ENCODE measurements at places on chromosomes 6 and 20.

GRCh38 chr6:132971676-132972075 is 157.3 kb downstream of the RPS12 start:
- no peak for DNase-seq

DNA sequence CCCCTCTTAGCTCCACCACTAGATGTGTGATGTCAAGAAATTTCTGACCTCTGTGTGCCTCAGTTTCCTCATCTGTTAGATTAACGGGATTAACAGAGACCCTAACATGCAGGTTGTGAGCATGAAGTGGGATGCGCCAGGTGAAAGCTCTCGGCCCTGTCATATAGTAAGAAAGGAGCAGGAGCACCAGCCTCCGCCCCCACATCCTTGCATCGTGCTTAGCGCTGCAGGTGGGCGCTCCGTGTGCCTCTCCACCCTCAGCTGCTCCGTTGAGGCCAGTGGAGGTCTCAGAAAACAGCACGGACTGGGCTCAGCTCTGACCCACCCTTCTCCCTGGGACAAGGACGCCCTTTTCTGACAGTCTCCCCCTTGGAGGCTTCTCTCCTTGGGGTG is 63.4 kb downstream of the TCP11 start:
- no peak for DNase-seq

DNA sequence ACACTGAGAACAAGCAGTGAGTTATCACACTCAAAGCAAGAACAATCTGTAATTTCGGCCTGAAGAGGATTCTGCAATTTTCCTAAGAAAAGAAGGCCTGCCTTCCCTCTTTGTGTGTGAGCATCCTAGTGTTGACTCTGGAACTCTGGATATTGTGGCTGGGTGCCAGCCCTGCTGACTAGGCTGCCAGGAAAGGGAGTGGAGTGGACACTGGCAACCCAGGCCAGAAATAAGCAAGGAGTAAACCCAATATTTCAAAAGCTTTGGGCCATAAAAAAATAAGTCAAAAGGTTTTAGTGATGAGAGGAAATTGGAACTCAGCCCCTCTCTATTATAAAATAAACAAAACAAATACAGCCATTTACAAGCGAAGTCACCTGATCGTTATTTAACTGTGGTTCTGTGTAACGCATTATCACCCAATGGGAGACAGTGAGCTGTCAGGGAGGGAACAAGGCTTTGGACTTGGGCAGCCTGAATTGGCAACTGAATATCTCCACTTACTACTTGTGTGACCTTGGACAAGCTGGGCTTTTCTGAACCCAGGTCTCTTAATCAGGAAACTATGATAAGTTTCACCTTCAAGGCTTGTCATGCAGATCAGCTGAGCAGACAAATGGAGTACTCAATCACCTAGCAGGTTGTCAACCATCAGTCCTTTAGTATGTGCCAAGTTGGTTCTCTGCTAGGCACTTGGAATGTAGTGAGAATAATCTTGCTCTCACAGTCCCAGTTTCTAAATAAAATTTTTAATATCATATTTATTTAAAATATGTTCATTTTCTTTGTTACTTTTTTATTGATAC is 196.2 kb downstream of the PAX1 start:
- no peak for DNase-seq

DNA sequence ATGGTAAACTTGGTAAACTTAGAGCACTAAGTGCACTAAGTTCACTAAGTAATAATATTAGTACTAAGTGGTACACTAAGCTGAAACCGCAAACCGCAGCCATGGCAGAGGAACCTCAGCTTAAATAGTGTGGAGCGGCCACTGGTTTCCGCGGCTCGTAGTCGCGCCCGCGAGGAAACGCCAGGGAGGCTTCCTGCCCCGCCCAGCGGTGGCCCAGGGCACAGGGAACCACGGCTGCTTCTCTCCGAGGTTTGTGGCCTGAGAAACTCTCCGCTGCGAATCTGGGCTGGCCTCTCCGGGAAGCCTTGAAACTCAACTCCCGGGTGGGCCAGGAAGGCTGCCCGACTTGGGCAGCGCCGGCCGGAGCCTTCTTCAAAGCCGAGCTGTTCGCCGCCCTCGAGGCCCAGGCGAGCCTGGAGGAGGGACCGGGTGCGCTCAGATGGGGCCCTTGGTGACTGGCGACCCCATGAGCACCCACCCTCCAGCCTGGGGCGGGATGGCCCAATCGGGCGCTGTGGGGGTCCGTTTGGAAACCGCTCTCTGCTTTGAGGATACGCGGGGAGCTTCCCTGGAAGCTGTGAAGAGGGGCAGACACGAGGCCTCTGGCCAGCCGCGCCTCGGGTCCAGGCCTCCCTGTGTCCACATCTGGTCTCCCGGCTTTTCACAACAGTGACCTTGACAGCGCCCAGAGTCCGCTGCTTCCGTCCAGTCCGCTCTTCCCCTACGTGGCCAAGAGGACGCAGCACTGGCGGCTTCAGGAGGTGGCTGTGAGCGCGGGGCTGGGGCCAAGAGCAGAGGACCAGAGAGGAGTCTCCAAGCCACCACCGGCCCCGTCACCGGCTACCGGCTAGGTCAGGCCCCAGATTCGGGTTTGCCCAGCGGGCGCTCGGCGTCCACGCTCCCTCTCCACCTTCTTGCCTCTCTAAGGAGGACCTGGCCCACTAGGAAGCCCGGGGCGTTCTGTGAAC is 25.4 kb upstream of the HLA-E start:
- peak; percentile 66 for DNase-seq

GRCh38 chr6:45681860-45682511 is 304.3 kb upstream of the SUPT3H start:
- peak; percentile 63 for DNase-seq

- DNase-seq, result no peak
Measured at GRCh38 chr20:41379551-41379950, 12.9 kb upstream of the EMILIN3 start.

- DNase-seq, result no peak
Measured at GRCh38 chr6:53974941-53975340, 136.3 kb upstream of the MLIP start.

DNA sequence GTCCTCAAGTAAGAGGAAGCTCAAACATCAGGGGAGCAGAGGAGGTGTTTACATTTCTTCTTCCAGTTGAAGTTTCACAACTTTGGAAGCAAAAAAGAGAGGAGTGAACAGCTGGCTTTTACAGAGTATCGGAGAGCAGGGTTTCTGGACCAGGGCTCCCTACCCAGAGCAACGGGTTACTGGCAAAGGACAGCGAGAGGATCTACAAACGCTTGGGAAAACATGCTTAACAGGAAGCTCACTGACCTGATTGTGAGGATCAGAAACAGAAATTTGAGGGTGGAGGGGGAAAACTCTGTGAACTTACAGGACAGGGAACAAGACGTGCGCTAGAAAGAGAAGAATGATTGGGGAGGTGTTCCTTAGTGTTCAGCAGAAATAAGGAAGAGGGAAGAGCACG is 85.7 kb upstream of the TAB2 start:
- DNase-seq, result no peak

DNA sequence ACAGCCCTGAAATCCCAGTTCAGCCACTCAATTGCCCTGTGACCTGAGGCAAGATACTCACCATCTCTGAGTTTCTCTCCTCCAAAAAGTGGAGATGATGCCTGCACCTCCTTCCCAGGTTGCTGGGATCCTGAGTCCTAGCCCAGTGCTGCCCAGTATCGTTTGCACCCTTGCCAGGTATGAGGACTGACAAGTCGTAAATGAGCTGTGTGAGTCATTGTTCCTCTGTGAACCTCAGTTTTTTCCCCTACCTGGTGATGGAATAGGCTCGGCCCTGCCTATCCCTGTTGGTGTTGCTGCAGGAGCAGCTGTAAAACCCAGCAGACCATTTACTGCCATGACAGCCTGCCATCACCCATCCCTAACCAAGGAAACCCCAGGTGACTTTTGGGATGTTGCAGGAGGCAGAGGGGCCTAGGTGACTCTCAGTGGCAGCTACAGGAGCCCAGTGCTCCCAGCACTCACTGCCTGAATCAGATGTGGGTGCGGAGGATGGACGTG is 229.3 kb downstream of the SYNDIG1 start:
- no peak for DNase-seq

DNA sequence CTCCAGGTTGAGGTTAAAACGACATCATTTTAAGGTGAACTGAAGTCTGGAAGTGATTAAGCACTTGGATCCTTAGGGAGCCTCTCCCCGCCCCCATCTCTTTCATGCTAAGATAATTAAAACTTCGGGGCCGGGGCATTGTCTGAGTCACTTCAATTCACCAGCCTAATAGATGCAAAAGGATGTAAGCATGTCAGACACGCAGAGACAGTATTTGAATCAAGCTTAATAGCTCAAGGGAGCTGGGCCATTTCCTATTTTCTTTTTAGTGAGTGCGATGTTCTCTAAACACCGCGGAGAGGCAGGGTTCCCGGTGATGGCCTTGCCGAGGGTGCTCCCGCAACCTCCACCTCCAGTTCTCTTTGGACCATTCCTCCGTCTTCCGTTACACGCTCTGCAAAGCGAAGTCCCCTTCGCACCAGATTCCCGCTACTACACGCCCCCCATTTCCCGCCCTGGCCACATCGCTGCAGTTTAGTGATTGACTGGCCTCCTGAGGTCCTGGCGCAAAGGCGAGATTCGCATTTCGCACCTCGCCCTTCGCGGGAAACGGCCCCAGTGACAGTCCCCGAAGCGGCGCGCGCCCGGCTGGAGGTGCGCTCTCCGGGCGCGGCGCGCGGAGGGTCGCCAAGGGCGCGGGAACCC is 516 bp upstream of the IRF4 start:
- DNase-seq, result peak; percentile 59

DNA sequence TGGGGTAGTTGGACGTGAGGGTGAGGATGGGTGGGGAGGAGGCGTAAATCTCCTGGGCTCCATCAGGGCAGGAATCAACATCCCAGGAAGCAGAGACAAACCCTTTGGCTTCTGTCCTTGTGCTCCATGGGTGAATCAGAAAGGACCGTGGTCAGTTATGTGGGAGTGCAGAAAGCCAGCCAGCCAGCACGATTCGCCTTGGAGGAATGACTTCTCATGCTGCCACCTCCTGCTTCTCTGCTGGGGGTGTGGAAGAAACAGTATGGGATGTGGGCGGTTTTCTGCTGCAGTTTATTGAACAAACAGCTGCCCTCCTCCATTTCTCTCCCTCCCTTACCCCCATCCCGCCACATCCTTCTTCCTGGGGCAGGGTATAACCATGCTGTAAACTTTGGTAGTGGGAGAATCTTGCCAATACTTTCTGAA is 214.5 kb downstream of the SOX4 start:
- DNase-seq, result no peak

- no peak for DNase-seq
Measured at GRCh38 chr6:132413499-132413802, 12.2 kb upstream of the MOXD1 start.

- no peak for DNase-seq
Measured at GRCh38 chr6:162683135-162683534, 44.4 kb downstream of the PRKN start.

DNA sequence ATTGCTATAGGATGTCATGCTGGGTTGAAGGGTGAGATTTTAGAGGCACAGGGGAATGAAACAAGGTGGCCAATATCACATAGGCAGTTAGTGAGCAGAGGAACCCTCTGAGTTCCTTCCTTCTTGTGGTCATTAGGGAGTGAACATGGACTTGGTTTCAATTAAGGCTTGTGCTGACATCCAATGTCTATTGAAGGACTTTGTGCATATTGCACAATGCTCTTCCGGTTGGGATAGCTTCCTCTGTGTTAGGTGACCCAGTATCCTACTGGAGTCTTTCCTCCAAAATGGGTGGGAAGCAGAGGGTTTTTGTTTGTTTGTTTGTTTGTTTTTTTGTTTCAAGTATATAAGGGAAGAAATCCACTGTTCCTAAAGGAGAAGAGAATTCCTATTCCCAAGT is 98.5 kb downstream of the HDGFL1 start:
- no peak for DNase-seq

DNA sequence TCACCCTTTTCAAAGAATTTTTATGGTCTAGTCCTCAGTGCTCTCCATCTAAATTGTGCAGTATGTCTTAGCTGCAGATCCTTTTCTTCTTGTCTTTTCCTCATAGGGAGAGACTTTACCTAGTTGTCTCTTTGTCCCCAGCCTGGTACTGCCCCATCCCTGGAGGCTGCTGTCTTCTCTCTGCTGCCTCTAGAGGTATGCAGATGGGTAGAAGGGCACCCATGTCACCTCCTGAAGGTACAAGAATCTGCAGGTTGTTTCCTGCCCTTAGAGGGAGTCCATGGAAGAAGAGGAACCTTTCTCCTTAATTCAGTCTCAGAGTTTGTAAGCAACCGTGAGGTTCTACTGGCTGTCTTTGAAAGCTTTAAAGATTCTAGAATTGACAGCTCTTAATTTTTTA is 39.1 kb downstream of the MCM8 start:
- DNase-seq, result no peak

GRCh38 chr6:147653631-147654030 is 145.1 kb downstream of the SAMD5 start:
- DNase-seq, result no peak

- DNase-seq, result no peak
Measured at GRCh38 chr6:152700427-152700826, 2.7 kb downstream of the MYCT1 start.

- no peak for DNase-seq
Measured at GRCh38 chr20:21396599-21397340, 556 bp downstream of the NKX2-4 start.

GRCh38 chr6:9481292-9482029 is 933.4 kb downstream of the TFAP2A start:
- DNase-seq, result no peak

GRCh38 chr6:41199552-41200246 is 1.2 kb downstream of the TREML2 start:
- DNase-seq, result peak; percentile 39

DNA sequence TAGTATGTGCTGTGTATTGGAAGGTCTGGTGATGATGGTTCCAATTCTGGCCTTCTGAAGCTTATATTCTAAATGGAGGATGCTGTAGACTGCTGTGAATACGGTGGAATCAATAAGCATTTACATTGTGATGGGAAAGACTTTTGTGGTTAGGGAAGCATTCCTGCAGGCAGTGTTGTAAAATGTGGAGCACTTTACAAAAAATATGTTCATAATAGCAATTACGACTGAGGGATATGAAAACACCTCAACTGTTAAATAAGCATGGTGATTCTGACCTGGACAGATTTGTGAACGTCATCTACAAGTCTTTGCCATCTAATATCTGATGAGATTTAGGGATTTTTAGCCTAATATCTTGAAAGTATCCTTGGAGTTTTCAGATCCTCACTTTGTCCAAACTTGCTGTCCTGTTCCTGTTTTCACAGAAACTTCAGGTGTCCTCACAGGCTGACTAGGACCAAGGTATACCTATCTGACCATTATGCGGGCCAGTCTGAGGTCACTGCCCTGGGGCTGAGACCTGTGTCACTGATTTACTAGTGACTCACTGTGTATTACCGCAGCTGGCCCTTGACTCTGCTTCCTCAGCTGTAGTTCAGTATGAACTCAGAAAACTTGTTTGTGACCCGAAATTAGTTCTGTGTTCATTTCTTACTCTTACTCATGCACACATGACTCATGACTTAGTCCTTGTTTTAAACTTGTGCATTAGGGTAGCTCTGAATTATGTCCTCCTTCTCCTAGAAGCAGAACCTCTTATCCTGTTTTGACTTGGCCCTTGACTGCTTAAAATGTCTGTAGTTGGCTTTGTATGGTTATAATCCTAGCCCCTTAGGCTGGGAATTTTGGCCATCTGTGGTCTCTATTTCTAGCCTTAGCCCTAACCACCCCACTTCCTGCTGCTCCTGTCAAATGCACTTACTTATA is 343.0 kb downstream of the CDKAL1 start:
- peak; percentile 45 for DNase-seq

DNA sequence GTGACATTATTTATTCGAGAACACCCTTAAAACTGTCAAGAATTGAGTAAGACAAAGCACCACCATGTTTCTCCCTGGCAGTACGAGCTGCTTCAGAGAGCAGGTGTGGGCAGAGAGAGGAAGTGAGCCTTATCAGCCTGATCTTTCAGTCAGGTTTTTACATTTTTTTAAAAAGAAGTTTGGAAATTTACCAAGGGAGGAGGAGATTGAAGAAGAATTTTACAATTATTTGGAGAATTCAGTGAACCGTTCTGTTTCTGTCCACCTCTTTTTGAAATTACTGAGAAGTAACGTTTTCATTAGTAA is 75.5 kb downstream of the ZDHHC14 start:
- DNase-seq, result no peak
